BJ (cell line): ENCODE measurements at places on chromosomes 13 and 19.
A peak's percentile ranks its signal among the peaks of the same experiment; 100 is the strongest.

GRCh38 chr19:48745208-48745995 is 1.3 kb downstream of the IZUMO1 start:
- no peak for DNase-seq

GRCh38 chr19:6613711-6614110 is 22.8 kb upstream of the CD70 start:
- no peak for DNase-seq

GRCh38 chr13:67554286-67554685 is 324.1 kb upstream of the PCDH9 start:
- DNase-seq = no peak

GRCh38 chr13:37418490-37418889 is 180.1 kb downstream of the POSTN start:
- no peak for DNase-seq

GRCh38 chr13:73273745-73274144 is 214.9 kb downstream of the KLF5 start:
- DNase-seq = peak; percentile 73

- DNase-seq = no peak
Observed at GRCh38 chr19:6063576-6064335, 46.5 kb downstream of the RFX2 start.
